ENCODE measurements at places on chromosomes 11 and 22. TPM values are rescaled to one million over a fixed set of nuclear protein-coding genes. Genes with fewer than 3 reads are reported as not detected.

CCDC117 gene
- total RNA-seq = 29.2 TPM

OLFML1 gene
- total RNA-seq = 28.1 TPM

VPREB3 gene
- total RNA-seq = not detected

CRACR2B gene
- 17.9 TPM for total RNA-seq

FAM227A gene
- 9.9 TPM for total RNA-seq

KDM4D gene
- 0.89 TPM for total RNA-seq

TRIM21 gene
- total RNA-seq = 15.2 TPM

PLAAT4 gene
- total RNA-seq = 133 TPM

MS4A15 gene
- total RNA-seq = not detected

NPTXR gene
- 5.8 TPM for total RNA-seq

SCGB1C1 gene
- total RNA-seq = not detected

MPPED2 gene
- 2.1 TPM for total RNA-seq

NNMT gene
- 276 TPM for total RNA-seq

CATSPERZ gene
- 0.67 TPM for total RNA-seq

DNA sequence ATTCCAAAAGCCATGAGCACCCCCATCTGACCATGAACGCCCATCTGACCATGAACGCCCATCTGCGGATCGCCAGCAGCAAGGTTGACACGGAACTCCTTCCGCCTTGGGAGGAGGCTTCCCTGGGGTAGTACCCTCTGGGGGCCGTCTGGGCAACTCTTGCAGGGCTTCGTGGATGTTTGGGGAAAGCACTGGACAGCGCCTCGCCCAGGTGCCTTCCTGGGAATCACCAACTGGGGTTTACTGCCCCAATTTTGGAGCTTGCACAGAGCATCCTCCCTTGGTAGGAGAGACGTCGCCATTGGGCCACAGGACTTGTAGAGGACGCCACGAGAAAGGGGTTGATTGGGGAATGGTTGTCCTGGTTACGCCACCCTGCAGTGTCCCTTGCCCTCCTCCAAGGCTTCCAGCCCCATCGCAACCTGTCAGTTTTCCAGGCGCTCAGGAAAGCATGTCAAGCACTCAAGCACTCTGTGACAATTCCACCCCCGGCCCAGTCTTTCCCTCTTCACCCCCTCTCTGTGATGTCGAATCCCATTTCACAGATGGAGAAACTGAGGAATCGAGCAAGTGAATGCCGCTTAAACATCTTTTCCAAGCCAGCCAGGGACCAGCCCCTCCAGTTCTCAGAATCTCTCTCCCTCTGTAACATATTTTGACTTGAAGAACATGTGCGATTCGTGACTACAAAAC lies 914 bp upstream of the PRDM11 start:
- no peak for DNase-seq

DNA sequence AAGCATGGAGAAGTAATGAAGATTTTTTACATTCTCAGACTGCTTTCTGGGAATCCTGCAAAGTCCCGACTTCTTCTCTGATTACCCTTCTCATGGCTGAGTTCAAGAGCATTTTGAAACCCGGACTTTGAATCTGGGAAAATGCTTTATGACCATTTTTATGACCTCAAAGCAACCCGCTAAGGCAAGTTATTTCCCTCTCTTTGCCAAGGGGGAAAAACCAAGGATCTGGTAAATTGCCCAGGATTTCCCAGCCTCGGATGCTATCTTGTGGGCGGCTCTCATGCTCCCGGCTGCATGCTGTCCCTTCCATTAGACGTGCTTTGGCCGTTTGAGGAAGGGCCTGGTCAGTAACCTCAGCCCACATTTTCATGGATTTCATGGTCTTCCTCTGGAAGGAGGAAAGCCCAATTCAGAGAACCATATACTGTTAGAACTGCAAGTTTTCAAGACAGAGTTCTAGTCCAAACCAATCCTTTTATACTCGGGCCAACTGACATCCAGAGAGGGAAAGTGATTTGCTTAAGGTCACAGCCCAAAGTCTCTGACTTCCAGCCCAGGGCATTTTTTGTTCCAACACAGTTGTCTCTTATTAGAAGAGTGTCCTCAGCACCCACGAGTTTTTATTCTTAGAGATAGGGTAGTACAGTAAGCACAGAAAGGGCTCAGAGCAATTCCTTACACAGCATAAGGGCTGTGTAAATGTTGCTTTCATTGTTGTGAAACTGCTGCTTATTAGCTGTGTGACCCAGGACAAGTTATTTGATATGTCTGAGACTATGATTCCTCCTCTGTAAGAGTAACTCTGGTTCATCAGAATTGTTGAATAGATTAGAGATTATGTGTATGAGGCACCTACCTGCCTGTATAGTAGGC lies 77.4 kb downstream of the NAV2 start:
- no peak for DNase-seq

DNA sequence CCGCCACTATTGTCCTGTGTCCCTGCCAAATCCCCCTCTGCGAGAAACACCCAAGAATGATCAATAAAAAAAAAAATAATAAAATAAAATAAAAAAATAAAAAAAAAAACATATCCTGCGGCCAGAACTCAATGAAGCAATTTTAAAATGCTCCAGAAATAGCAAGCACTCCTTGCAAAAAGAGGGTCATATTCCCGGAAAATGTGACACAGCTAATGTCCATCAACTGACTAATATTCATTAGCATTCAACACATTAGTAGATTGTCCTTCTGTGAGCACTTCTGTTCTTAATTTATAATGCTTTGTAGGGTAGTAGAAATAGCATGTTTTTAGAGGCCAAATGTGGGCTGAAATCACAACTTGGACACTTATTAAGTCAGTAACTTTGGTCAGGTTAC lies 252.3 kb upstream of the SESN3 start:
- no peak for DNase-seq

DNA sequence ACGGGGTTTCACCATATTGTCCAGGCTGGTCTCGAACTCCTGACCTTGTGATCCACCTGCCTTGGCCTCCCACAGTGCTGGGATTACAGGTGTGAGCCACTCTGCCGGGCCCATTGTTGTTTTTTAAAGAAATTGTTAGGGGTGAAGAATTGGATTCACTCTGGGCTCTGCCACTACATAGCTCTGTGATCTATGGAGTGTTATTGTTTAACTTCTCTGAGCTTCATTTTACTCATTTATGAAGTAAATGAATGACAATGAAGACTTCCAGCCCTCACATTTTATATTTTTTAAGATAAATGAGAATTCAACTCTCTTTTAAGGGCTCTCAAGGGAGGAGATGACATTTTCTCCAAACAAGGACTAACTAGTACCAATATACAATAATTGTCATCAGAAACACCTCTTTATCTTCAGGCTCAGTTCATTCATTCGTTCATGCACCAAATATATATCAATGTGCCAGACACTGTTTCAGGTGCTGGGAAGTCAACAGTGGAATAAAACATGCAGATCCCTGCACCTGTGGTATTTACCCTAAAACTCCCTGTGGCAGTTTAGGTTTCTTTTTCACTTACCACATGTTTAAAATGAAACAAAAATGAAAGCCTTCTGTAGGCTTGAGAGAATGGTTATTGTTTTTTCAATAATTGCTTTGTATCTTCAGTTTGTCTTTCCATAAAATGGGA lies 23.5 kb upstream of the GRAMD1B start:
- DNase-seq = no peak

GRCh38 chr11:102280245-102280833 lies 36.9 kb upstream of the BIRC3 start:
- no peak for DNase-seq

- DNase-seq = no peak
Measured at GRCh38 chr22:46791201-46791731, 28.8 kb downstream of the TBC1D22A start.

DNA sequence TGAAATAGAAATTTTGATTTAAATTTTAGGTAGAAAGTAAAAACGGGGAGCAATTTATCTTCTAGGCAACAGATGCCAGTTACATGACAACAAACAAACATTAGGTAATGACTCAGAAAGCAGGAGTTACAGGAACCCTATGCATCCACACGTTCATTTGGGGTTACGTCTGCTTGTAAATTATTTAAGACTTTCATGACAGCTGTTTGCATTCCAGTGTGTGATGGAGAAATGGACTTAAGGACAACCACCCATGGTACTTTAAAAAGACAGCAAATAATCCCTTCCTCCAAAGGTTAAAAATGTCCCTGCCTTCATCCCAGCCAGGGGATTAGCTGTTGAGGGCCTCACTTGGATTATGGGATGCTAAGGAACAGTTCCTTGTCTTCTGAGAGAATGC lies 11.8 kb downstream of the E2F8 start:
- no peak for DNase-seq

DNA sequence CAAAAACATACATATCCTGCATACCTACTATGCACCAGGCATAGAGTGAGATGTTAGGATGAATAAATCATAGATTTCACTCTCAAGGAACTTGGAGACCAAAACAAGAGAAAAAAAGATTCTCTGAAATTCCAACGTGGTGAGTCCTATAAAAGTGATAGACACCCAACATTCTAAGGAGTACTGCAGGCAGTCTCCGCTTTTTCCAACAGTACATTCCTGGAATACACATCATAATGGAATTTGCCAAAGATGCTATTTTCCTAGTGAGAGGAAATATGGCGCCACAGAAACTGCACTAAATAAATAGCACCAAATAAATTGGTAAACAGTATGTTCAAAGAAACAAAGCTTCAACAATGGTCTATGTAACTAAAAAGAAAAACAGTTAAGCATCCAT lies 6.0 kb downstream of the TMEM123 start:
- DNase-seq = no peak

DNA sequence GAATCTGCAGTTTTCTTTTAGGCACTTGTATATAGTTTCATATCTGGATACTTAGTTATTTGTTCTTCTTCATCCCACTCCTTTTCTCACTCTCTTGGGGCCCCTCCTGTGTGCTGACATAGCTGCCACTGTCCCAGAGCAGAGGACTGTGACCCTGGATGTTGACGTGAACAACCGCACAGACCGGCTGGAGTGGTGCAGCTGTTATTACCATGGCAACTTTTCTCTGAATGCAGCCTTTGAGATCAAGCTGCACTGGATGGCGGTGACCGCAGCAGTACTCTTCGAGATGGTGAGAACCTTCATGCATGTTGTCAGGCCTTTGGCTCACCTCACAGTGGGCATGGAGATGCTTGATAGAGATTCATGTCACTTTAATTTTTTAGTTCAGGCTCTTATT lies 50.9 kb upstream of the YWHAH start:
- DNase-seq = peak; percentile 73

DNA sequence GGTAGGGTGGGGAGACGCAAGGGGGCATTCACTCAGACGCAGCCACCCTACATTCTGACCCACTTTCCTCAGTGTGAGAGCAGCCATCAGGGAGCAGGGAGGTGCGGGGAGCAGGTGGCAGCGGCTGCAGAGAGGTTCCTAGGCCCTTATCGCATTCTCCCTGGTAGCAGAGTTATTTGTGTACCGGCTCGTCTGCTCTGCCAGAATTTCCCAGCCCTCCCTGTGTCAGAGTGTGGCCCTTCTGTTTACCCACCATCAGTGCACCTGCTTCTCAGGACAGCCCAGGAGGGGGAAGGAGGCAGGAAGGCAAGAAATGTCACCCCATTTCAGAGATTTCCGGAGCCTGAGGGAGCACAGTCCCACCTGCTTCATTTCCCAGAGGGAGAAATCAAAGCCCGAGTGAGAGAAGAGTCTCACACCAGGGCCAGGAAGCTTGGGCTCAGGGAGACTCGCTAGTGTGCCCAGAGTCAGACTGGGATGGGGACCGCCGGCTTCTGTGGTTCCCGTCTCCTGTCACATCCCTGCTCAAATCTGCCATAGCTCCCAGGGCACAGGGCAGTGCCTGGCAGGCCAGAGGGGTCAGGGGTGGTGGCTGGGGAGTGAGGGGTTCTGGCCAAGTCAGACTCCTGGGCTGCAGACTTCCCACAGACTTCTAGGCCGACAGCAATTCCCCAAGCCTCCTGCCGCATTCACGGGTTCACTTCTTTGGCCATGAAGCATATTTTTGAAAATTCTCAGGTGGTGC lies 49.7 kb downstream of the ARRB1 start:
- DNase-seq = peak; percentile 32

GRCh38 chr11:35748644-35749043 lies 86.1 kb downstream of the TRIM44 start:
- DNase-seq = no peak

DNA sequence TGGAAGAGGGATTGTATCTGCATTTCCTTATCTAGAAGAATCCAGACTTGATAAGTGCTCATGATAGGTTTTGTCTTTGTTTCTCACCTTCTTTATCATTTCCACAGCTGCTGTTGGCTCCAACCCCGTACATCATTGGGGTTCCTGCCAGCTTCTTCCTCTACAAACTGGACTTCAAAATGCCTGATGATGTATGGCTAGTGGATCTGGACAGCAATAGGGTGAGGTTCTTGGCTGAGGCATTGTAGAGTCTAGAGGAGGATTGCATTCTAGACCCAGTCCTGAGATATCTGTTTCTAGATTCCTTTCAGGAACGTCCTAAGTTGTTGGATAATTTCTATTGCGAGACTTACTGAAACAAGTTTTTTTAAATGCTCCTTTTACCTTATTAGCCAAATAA lies 8.1 kb downstream of the MADD start:
- no peak for DNase-seq

- no peak for DNase-seq
Measured at GRCh38 chr22:18031695-18032454, 7.5 kb upstream of the MICAL3 start.

GRCh38 chr11:12832480-12833224 lies 158.4 kb downstream of the TEAD1 start:
- no peak for DNase-seq

GRCh38 chr11:22539821-22540256 lies 85.8 kb downstream of the FANCF start:
- DNase-seq = no peak

DNA sequence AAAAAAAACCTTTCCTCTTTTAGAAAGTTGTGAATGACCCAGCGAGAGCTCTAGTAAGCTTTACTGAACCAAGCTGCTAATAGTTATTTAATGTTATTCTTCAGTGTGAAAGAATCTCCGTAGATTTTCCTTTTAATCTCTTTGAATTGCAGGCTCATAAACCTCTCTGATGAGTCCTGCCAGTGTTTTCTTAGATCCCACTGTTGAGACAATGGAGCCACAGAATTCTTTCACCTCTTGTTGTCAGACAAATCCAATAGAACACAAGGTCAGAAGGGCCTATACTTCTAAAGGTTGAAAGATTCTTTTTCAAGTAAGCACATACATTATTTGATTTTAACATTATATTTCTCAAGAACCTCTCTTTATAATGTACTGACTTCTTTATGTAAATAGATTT lies 52.2 kb downstream of the DNAJC24 start:
- no peak for DNase-seq

DNA sequence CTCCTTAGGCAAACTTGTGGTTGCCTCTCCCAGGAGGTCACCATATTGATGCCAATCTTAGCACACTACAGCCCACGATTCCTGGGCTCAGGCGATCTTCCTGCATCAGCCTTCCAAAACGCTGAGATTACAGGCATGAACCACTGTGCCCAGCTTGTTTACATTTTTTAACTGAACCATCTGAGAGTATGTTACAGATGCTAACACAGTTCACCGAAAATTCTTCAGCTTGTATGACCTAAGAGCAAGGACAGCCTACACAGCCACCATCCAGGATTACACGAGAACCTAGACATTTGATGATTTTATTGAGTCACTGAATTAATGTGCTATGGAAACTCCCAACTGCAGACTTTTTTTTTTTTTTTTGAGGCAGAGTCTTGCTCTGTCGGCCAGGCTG lies 5.8 kb upstream of the LGALS1 start:
- DNase-seq = no peak

- no peak for DNase-seq
Measured at GRCh38 chr11:434496-434895, 7.3 kb downstream of the ANO9 start.
